Activated CD4-positive, alpha-beta memory T cell treated with anti-CD3 and anti-CD28 coated beads, Interleukin-2, amount 10 ng/mL, durations not matched to agents 7 days and 5 days (primary cell): ENCODE measurements at places on chromosomes 5 and 9.

DNA sequence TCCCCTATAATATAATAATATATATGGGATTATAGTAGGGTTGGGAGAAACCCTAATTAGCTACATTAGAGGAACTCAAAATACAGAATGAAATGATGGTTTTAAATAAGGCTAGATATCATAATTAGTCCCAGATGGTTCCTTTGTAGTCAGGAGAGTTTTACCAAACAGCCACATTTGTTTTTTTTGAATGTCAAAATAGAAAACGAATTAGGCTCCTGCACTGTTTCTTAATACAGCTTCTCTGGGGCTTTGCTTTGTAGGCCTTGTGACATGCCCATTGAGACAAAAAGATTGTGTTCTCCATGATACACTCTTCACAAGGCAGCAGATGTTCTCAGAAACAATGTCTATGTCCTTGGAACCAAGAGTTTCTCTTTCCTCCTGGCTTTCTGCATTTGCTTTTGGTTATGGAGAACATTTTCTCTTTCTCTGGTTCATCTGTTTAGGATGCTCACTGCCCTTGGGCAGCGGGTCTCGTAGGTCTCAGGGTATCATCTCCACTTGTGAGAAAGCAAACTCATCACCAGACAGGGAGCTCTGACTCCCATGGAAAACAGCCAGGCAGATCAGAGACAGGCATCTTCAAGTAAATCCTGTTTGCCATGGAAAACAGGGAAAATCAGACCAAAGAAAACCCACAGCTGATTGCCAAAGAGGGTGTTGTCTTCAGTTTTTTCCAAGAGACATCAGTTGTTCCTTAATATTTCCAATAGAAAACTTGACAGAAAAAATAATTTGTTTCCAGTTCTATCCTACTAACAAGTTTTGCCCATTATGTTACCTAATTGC is 54.1 kb upstream of the RPS23 start:
- H3K27me3 ChIP-seq = peaks cover 3% of the 10 kb centered on the region
- no peaks in the 10 kb centered on the region for H3K4me1 ChIP-seq
- DNase-seq = no peak
- no peaks in the 10 kb centered on the region for H3K36me3 ChIP-seq
- no peak overlapping the region for H3K27ac ChIP-seq

GRCh38 chr5:168023191-168023590 is 268.3 kb upstream of the WWC1 start:
- no peak overlapping the region for H3K4me3 ChIP-seq
- no peak for DNase-seq
- peaks cover 4% of the 10 kb centered on the region for H3K27me3 ChIP-seq

DNA sequence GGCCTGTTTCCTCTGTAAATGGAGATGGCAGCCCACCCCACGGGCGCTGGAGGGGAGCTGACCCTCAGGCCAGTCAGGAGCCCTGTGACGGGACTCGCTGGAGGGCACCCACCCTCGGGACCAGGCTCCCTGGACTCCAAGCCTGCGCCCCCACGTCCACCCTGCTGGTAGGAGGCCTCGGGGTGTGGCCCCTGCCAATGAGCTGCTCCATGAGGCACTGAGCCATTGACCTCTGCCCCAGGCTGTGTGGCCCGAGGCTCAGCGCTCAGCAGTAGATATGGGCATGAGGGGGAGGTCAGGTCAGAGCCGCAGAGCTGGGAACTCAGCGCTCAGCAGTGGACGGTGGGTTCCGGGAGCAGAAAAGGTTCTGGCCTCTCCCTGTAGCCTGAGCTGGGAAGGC is 52.3 kb upstream of the EGFL7 start:
- no peak overlapping the region for H3K4me3 ChIP-seq
- H3K27me3 ChIP-seq = peaks cover 6% of the 10 kb centered on the region
- no peak for DNase-seq
- no peak overlapping the region for H3K27ac ChIP-seq
- H3K36me3 ChIP-seq = no peaks in the 10 kb centered on the region

GRCh38 chr9:87336407-87336806 is 161.3 kb upstream of the DAPK1 start:
- no peak for DNase-seq
- H3K27ac ChIP-seq = no peak overlapping the region
- H3K27me3 ChIP-seq = peaks cover 23% of the 10 kb centered on the region

GRCh38 chr5:135821802-135822201 is 12.7 kb upstream of the SLC25A48 start:
- H3K4me1 ChIP-seq = no peaks in the 10 kb centered on the region
- no peaks in the 10 kb centered on the region for H3K36me3 ChIP-seq
- H3K4me3 ChIP-seq = no peak overlapping the region
- DNase-seq = no peak

DNA sequence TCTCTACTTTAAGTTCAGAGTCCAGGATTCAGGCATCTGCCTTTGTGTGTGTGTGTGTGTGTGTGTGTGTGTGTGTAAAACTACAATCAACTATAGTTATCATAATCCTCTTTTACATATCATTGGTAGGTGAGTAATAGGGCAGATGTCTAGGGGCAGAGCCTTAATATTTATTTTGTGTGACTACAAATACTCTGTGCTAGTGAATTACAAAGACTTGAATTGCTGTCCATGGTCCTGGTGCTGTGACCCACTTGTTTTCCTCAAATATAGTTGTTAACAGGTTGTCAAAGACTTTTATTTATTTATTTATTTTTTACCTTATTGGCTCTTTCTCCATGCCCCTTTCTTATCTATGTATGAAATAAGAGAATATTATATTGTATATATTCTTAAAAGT is 196.8 kb downstream of the ANXA1 start:
- H3K4me1 ChIP-seq = no peaks in the 10 kb centered on the region
- no peak overlapping the region for H3K27ac ChIP-seq
- no peak overlapping the region for H3K4me3 ChIP-seq
- no peak for DNase-seq
- no peaks in the 10 kb centered on the region for H3K36me3 ChIP-seq
- H3K27me3 ChIP-seq = no peaks in the 10 kb centered on the region

- peak; percentile 40 for DNase-seq
- H3K27me3 ChIP-seq = no peaks in the 10 kb centered on the region
- H3K4me3 ChIP-seq = peak overlapping the region; percentile 92
- H3K27ac ChIP-seq = peak overlapping the region; percentile 91
These were observed 715 bp downstream of the RC3H2 start for GRCh38 chr9:122904466-122904822.

DNA sequence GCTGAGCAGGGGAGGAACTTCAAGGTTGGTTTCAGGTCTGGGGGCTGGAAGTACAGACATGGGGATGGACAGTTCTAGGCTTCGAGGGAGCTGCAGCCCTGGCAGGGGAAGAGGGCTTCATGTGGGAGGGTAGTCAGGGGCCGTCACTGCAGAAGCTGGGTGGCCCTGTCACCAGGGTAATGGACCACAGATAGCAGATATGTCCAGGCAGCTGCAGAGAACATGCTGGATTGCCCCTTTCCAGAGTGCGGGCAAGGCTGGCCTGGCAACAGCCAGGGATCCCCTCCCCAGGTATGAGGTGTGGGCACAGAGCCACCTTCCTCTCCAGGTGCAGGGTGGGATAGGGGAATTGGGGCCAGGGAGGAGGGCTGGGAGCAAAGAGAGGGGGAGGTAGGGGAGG is 206.5 kb downstream of the GADD45G start:
- H3K27me3 ChIP-seq = peaks cover 15% of the 10 kb centered on the region
- H3K4me3 ChIP-seq = no peak overlapping the region
- no peak for DNase-seq
- no peaks in the 10 kb centered on the region for H3K36me3 ChIP-seq
- H3K27ac ChIP-seq = no peak overlapping the region
- H3K4me1 ChIP-seq = peaks cover 18% of the 10 kb centered on the region

DNA sequence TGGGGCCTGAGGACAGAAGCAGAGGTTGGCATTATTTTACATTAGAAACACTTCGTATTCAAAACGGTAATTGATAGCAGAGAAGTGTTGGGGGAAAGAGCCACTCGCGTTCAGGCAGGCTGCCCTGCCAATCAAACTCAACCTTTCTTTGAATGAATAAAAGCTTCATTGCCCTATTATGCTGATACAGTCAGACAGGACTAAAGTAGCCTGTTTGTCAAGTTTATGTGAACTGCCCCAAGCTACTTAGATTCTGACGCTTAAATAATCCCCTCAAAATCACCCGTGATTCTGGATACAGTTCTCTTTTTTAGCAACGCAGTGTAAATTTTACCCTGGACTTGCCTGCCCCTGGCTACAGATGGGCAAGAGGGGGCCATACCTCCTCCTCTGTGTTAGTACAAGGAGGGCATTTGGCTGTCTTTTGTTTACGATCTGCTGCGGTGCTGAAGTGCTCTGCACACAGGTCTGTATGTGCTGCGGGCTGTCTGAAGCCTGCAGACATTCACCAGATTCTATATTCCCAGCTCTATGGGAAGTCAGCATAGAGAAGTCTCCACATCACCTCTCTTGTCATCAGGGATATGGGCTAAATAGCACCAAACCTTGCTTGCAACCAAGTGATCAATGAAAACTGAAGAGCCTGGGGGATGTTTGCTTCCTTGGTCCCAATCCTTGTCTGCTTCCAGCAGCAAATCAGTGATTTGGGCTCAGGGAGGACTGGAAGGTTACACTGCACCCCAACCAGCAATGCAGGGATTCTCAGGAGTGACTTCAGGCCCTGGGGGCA is 218.4 kb downstream of the EBF1 start:
- peaks cover 13% of the 10 kb centered on the region for H3K4me1 ChIP-seq
- H3K27me3 ChIP-seq = no peaks in the 10 kb centered on the region
- DNase-seq = no peak
- no peaks in the 10 kb centered on the region for H3K36me3 ChIP-seq
- H3K4me3 ChIP-seq = no peak overlapping the region

DNA sequence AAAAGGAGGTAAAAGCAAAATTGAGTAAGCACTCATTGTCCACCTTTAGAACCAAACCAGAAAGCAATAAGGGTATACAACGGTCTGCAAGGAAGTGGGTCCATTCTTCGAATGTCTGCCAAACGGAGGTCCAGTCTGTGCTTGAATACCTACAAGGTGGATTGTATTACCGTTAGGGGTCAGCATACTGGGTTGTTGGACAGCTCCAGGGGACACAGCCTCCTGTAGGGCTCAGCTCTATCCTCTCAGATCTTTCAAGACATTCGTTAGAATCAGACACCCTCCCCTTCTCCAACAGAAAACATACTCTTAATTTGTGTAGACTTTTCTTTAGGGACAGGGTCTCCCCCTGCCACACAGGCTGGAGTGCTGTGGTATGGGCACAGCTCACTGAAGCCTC is 5.5 kb downstream of the ASTN2 start:
- H3K27me3 ChIP-seq = peaks cover 24% of the 10 kb centered on the region
- no peak overlapping the region for H3K4me3 ChIP-seq
- peaks cover 2% of the 10 kb centered on the region for H3K4me1 ChIP-seq
- DNase-seq = no peak
- no peak overlapping the region for H3K27ac ChIP-seq
- no peaks in the 10 kb centered on the region for H3K36me3 ChIP-seq

DNA sequence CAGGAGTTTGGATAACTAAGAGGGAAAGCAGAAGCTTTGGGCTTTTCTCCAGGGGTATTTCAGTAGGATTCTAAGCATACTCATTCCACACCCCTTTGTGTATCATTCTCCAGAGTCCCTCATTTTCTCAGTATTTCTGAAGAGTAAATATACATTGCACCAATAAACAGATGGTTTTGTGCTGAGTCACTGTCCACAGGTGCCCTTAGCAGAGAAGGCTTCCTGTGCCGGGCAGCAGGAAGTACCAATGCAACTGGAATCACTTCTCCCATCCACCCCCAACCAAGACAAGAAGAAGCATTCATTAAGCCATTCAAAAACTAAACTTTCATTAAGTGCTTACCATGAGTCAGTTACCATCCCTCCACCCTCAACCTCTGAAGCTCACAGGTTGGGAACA is 3.6 kb upstream of the CCNJL start:
- no peak overlapping the region for H3K4me3 ChIP-seq
- H3K36me3 ChIP-seq = no peaks in the 10 kb centered on the region
- peaks cover 47% of the 10 kb centered on the region for H3K27me3 ChIP-seq
- DNase-seq = no peak
- no peak overlapping the region for H3K27ac ChIP-seq
- peaks cover 7% of the 10 kb centered on the region for H3K4me1 ChIP-seq

- no peak overlapping the region for H3K4me3 ChIP-seq
- H3K27me3 ChIP-seq = no peaks in the 10 kb centered on the region
- peaks cover 7% of the 10 kb centered on the region for H3K4me1 ChIP-seq
- peaks cover 57% of the 10 kb centered on the region for H3K36me3 ChIP-seq
These were observed 10.8 kb downstream of the RIOK2 start for GRCh38 chr5:97172227-97172626.

DNA sequence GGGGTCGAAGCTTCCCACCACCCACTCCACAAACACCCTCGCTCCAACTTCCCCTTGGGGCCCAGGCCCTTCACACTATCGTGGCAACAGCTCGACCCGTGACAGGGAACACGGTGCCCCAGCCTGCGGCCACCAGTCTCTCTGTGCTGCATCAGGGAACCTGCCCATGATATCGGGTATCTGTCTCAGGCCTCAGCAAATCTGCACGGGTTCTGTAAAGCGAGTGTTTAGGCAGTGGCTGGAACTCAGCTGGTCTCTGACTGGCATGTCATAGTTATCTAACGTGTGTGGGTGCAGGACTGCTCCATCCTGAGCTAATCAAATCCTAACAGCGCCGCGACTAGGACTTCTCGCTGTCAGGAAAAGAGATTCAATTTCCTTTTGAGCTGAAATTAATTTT is 42.9 kb downstream of the DBH start:
- no peaks in the 10 kb centered on the region for H3K27me3 ChIP-seq
- no peak overlapping the region for H3K4me3 ChIP-seq

GRCh38 chr5:157747173-157747740 is 3.7 kb downstream of the LSM11 start:
- H3K4me3 ChIP-seq = no peak overlapping the region
- no peak for DNase-seq
- H3K4me1 ChIP-seq = peaks cover 44% of the 10 kb centered on the region
- H3K27me3 ChIP-seq = no peaks in the 10 kb centered on the region
- peaks cover 8% of the 10 kb centered on the region for H3K36me3 ChIP-seq

DNA sequence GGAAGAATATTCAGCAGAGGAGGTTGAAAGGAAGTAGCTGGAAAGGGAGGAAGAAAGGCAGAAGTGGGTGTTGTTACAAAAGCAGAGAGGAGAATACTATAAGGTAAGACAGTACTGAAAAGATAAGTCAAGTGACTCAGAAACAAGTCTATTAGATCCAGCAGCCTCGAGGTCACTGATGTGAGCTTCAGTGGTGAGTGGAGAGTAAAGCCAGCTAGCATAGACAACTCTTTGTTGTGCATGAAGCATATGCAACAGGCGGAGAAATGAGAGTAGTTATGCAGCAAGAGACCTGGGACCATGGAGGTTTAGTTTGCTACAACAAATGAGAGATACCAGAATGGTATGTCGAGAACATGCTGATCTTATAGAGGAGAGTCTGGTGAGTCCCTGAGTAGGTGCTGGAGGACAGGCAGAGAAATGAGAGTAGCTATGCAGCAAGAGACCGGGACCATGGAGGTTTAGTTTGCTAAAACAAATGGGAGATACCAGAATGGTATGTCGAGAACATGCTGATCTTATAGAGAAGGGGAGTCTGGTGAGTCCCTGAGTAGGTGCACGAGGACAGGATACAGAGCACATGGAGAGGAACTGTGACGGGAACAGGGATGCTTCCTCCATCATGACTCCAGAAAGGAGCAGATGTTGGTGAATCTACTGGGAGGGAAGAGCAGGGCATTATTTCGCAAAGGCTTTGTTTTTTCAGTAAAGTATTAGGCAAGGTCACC is 36.0 kb downstream of the EQTN start:
- H3K4me1 ChIP-seq = no peaks in the 10 kb centered on the region
- H3K36me3 ChIP-seq = no peaks in the 10 kb centered on the region
- no peak overlapping the region for H3K4me3 ChIP-seq
- no peak for DNase-seq
